ENCODE measurements at places on chromosomes 12 and 14.

DNA sequence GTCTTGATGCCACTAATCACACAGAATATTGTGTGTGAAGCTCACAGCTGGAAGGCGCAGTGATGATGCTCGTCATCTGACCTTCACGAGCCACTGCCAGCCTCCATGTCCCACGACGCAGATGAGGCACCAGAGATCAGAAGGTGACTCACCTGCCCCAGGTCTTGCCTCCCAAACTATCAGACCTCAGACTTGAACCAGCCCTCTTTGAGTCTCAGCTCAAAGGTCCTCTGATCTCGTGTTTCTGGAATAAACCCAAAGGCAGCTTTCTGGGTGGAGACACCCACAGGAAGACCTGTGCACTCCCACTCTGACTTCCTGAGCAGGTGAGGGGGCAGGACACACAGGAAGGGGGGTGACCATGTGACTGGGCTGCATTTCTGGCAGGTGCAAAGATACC is 19.6 kb upstream of the CHGA start:
- no peak for DNase-seq

- DNase-seq: peak; percentile 61
Observed at GRCh38 chr12:46430340-46430948, 57.9 kb upstream of the SLC38A2 start.

GRCh38 chr14:34374998-34375740 is 86.9 kb downstream of the SPTSSA start:
- DNase-seq: no peak

GRCh38 chr12:117361347-117361751 is at the start of gene NOS1:
TSS of gene NOS1 (minus strand) at chr12:117361626. CDS start at chr12:117331069, 30,557 bp downstream.
- no peak for DNase-seq

DNA sequence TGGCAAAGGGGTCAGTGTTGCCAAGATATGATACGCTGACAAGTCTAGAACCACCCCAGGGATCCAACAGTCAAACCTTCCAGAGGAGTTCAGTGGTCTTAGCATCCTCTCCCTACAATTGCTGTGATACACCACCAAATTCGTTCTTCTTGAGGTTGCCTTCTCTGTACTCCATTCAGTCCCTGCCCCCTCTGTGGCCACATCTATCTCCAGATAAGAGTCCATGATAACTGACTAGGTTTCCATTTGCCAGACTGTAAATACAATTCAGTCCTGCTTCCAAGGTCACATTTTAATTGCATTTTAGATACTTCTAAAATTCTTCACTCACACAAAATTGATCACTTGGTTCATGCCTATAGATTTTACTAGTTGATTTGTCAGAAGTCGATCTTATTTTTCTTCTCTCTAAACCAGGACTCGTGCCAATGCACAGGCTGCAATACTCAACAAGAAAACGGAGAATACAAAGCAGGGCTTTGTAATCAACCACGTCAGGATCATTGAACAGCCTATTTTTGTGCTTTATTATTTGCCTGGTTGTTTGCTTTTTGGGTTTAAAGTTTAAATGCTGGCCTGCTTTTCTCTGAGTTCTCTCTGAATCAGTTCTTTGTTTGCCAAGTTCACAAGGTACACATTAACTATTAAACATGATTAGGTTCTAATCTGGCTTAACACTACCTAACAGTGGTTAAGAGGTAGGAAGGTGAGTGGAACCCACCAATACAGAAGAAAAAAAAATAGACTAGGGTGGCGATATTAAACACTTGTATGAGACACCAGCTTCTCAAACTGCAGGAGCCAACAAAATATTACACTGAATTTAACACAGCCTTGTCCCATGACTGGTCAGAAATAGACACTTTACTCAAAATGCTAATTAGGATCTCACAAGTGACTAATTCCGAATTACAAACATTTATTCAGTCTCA is 5.3 kb upstream of the TSPAN8 start:
- DNase-seq: no peak

DNA sequence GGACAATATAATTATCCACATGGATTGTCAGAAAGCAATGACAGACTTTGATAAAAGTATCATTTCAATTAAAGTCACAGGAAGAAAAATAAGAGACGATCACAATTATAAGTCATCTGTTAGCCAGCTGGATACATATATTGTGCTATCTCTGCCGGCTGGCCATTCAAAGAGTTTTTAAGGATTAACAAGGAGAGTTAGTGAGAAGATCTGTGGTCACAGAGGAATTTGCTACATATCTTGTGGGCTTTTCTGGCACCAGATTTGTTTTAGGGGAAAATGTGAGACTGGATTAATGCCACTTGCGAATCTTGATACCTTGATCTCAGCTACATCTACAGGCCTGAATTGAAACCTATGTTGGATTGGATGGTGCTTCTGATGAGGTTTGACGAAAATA is 90.9 kb upstream of the MANSC4 start:
- DNase-seq: no peak

GRCh38 chr14:69183735-69184134 is 7.6 kb upstream of the EXD2 start:
- no peak for DNase-seq

GRCh38 chr12:124904306-124905098 is 9.9 kb downstream of the UBC start:
- DNase-seq: peak; percentile 88

- DNase-seq: peak; percentile 7
Observed at GRCh38 chr12:102144221-102144620, 24.2 kb downstream of the PARPBP start.

- no peak for DNase-seq
Observed at GRCh38 chr12:79515530-79515935, 175.2 kb downstream of the PAWR start.

GRCh38 chr12:58592475-58593207 is 327.7 kb downstream of the LRIG3 start:
- DNase-seq: no peak

GRCh38 chr12:79161249-79161934 is 296.8 kb downstream of the SYT1 start:
- no peak for DNase-seq

DNA sequence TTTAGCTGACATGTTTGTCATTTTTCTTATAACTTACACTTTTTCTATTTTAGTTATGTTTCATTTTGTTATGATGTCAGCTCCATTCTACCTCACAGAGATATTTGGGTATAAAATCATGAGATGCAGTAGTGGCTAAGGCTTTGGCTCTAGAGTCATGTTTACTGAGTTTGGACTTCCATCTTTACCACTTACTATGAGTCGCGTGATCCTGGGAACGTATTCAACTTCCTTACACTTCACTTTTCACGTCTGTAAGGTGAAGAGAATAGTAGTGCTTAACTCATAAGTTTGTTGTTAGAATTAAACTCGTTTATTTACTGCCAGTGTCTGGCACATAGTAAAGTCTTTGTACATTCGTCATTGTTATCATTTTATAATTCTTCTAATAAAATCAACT is 126.3 kb downstream of the ERC1 start:
- peak; percentile 4 for DNase-seq

GRCh38 chr14:89171168-89171567 is 245.9 kb downstream of the FOXN3 start:
- DNase-seq: no peak

DNA sequence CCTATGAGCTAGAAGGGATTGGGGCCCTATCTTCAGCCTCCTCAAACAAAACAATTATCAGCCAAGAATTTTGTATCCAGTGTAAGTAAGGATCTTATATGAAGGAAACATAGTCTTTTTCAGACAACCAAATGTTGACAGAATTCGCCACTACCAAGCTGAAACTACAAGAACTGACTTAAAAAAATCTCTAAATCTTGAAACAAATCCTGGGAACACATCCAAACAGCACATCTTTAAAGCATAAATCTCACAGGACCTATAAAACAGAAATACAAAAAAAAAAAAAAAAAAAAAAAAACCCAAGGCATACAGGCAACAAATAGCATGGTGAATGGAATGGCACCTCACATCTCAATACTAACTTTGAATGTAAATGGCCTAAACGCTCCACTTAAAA is 41.3 kb upstream of the LMNTD1 start:
- no peak for DNase-seq

GRCh38 chr12:76152181-76152807 is 67.8 kb upstream of the NAP1L1 start:
- no peak for DNase-seq

- no peak for DNase-seq
Observed at GRCh38 chr14:65079201-65079600, 23.1 kb downstream of the MAX start.

GRCh38 chr12:107715780-107716179 is 30.2 kb downstream of the PWP1 start:
- DNase-seq: no peak
